ENCODE measurements at places on chromosomes 16 and 17.
A peak's percentile ranks its signal among the peaks of the same experiment; 100 is the strongest.

GRCh38 chr17:78289802-78290363 lies 58.5 kb downstream of the TMEM235 start:
- peak; percentile 93 for DNase-seq

GRCh38 chr17:56514264-56514663 lies 79.2 kb upstream of the NOG start:
- DNase-seq, result no peak

DNA sequence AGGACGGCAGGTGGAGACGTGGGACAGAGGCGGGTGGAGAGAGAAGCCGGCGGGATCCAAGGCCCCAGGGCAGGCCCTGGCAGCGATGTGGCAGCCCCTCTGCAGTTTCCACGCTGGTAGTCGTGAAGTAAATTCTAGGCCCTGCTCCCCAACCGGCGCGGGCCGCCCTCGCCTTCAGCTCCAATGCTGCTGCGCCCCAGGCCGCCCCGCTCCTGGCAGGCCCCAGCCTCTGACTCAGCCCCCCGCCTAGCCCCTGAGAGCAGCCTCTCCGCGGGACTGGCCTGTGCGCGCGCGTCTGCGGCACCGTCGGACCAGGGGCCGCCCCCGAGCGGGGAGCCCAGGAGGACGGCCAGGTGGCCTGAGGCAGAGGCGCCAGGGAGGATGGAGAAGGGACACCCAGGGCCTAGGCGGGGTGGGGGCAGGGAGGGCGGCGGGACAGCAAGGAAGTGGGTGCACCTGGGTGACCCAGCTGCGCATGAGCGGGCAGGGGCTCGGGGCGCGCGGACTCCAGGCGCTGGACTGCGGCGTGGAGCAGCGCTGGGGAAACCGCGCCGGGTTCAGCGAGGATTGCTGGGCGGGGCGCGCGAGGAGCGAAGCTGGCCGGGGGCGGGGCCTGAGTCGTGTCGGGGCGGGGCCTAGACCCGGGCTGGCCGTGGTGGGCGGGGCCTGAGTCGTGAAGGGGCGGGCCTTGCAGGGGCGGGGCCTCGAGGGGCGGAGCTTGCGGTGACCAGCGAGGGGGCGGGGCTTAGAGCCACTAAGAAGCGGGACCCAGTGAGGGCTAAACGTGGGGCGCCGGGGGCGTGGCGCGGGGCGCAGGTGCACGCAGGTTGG lies 29.6 kb downstream of the ZNF778 start:
- DNase-seq, result peak; percentile 91

DNA sequence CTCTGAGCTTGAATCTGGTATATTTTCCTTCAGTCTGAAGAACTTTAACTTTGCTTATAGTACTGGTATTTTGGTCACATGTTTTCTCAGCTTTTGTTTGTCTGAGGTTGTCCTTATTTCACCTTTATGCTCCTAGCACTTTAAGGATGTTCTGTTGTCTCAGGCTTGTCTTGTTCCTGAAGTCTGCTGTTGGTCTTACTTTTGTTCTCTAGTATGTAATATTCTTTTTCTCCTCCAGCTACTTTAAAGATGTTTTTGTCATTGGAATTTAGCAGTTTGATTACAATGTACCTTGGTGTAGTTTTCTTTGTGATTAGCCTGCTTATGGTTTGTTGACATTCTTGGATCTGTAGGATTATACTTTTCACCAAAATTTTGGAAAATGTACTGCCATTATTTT lies 23.6 kb downstream of the RPTOR start:
- no peak for DNase-seq

- DNase-seq, result no peak
Measured at GRCh38 chr17:73234736-73235135, 26.9 kb downstream of the CPSF4L start.

- no peak for DNase-seq
Measured at GRCh38 chr17:50691550-50692447, 15.9 kb downstream of the ANKRD40 start.

GRCh38 chr17:43998552-43998951 lies 5.9 kb upstream of the NAGS start:
- peak; percentile 68 for DNase-seq

DNA sequence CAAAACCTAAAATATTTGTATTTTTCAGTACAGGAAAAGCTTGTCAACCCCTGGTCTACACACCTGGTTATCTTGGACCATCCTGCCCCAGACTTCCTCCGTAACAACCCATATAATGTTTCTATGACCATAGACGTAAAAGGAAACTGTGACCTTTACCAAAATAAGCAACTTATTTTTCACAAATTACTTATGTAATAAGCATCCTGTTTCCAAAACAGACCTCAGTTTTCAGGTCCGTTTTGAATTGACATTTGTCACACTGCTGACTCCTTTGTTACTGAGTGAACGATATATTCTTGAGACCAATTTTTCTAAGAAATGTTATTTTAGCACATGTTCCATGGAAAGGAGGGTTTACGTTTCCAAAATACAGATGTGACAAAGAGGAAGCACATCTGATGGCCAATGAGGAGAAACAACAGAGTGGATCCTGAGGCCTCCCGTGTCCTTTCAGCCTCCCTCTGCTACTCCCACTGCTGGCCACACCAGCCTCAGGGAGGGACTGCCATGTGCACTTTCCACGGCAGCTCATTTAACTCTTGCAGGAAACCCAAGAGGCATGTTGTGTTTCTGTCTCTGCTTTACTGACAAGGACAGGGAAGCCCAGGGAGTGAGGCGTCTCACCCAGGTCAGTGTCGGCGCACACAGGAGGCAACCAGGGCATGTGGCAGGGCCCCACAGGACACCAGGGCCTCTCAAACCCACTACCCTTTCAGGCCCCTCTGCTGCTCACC lies 20.1 kb upstream of the ALDH3A1 start:
- peak; percentile 15 for DNase-seq

- DNase-seq, result no peak
Measured at GRCh38 chr16:1768061-1768766, 3.1 kb downstream of the NME3 start.

DNA sequence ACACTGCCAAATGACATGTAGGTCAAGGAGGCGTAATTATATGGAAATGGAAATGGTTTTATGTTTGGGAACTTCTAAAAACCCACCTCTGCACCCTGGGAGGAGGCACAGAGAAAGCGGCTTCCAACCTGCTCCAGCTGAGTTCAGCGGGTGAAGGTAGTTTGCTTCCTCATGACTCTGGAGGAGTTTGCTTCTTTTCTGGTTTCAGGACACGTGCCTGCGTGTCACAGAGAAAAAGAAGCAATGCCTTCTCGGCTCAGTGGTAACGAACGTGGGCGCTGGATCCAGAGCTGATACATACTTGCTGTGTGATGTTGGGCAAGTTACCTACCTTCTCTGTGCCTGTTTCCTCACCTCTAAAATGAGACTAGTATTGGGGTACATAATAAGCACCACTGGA lies 22.1 kb downstream of the GPR139 start:
- no peak for DNase-seq

- no peak for DNase-seq
Measured at GRCh38 chr16:81523387-81524115, 78.9 kb downstream of the CMIP start.

DNA sequence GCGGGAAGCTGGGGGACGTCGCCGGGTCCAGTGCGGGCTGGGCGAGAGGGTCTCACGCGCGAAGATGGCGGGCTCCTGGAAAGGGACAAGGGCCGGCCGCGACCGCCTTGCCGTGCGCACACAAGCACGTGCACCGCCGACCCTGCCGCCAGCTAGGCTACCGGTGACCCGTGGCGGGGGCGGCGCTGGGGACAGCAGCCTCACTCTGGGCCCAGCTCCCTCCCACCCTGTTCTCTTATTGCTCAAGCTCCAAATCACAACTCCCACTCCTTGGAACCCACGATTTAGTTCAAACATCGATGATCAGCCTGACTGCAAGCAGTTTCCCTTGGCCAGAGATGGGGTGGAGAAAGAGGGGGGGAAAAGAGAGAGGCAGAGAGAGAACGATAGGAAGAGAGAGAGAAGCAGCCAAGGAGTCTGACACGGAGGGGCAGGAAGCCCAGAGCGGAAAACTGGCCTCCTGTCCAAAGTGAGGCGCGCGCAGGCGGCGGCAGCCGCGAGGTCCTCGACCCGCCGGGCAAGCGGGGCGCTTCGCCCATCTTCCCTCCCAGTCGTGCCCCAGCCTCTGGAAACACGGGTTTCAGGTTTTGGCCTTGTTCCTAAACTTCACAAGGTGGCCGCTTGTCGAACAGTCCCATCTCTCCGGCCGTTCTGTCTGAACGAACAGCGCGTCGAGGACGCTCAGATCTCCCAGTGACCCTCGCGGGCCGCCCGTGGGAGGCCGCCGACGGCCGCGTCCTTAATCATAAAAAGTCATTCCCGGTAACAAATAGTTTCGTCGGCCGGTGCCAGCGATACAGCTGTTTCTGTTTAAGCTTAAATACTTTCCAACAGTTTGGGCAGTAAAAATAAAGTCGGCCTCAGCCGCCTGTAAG lies 1.7 kb upstream of the CBX8 start:
- DNase-seq, result peak; percentile 45

DNA sequence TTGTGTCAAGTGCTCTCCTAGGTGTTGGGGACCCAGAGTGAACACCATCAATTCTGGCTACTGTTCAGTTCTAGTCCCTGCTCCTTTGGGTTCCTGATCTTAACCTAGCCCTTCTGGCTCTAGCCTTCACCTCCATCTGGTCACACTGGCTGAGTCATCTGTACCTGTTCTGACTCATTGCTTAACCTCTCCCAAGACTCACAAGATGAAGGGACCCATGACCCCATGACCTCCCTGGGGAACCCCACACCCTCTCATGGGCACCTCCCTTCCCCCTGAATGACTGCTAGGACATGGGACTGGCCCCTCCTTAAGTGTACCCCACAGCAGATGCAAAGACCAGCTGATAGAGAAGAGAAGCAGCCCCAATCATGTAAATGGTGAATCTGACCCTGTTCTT lies 345.8 kb upstream of the CDH5 start:
- DNase-seq, result peak; percentile 36

GRCh38 chr17:57555636-57556175 lies 189.4 kb downstream of the CCDC182 start:
- DNase-seq, result no peak

DNA sequence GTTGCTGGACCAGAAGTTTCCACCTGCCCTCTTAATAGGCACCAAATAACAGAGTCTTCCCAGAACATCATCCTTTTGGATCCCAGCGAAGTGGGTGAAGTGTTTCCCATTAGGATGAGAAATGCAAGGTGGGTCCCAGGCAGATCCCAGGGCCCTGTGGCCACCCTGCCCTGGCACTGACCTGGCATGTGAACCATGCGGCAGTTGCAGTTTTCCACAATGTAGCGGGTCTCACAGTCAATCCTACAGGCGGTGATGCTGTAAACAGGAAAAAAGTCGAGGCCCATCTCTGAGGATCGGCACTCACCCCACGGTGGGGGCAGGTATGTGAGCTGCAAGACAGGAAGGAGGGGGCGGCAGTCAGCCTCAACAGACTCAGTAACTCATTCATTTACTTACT lies 36.4 kb downstream of the SPACA3 start:
- no peak for DNase-seq

- DNase-seq, result no peak
Measured at GRCh38 chr16:12294471-12294870, 317.9 kb downstream of the SNX29 start.

DNA sequence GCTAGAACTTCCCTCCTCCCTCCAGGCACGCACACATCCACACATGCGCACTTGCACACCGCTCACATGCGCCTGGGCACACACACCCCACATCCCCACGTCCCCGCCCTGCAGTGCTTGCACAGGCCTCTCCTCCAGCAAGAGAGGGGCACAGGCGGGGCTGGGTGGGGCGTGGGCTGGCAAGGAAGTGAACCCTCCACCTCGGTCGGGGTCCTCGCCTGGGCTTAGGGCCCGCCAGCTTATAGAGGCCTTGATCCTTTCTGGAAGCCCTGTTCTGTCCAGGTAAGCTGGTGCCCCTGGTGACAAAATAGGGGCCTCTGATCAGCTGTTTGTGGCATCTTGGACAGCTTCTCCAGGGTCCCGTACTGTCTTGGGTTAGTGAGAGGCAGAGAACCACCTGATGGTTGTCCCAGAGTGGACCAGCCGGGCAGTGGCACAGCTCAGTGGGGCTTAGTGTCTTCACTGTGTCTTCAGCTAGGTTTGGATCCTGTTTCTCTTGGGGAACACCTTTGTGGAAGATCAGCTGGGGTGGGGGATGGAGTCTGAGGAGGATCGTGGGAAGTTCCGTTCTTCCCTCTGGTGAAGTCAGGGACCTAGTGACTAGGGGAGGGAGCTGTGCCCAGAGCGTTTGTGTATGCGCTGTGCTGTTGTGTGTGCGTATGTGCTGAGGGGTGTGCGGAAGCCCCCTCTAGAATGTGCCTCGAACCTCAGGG lies 12.1 kb downstream of the TBX4 start:
- no peak for DNase-seq

DNA sequence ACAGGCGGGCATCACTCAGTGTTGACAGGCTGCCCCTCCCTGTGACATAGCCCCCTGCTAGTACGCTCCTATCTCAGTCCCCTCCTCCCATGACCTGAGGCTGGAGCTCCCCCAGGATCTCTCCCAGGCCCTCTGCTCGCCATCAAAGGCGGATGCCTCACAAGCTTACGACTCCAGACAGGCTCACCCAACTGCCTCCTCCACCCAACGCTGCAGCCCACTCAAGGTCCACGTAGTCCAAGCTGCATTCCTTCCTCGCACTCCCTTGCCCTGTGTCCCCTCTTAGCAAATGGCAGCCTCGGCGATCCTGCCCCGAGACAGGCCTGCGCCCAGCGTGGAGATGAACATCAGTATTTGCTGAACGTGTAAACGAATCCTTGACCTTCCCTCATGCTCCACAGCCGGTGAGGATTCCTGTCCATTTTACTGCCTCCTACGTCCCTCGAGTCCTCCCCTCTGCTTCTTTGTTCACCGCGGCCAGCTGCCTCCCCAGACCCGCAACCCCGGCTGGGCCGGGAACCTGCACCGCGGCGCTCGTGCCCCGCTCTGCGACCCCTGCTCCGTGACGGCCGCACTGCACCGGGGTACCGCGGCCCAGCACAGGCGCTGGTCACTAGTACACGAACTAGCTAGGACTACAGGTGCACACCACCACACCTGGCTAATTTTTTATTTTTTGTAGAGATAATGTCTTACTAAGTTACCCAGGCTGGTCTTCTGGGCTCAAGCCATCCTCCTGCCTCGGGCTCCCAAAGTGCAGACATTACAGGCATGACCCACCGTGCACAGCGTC lies 838 bp upstream of the TMEM97 start:
- DNase-seq, result no peak

- peak; percentile 26 for DNase-seq
Measured at GRCh38 chr17:48002916-48003416, 32.1 kb downstream of the CDK5RAP3 start.

All from suppressor macrophage (primary cell).